ENCODE measurements at places on chromosomes 3 and 15.
A peak's percentile ranks its signal among the peaks of the same experiment; 100 is the strongest.

DNA sequence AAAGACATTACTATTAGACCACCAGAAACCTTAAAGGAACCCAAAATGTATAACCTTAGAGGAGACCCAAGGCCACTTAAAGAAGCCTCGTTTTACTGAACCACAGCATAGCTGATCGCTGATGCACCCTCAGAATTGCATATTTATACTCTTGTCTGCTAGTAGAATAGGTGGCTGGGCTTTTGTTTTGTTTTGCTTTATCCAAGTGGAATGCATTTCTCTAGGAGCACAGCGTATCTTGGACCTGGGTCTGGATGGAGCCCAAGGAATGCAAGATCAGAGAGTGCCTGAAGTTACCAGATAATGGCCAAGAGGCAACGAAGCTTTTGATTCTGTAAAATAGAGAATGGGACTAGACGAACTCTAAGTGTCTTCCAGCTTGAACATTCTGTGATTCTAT lies 129.2 kb upstream of the COL8A1 start:
- no peak for DNase-seq

DNA sequence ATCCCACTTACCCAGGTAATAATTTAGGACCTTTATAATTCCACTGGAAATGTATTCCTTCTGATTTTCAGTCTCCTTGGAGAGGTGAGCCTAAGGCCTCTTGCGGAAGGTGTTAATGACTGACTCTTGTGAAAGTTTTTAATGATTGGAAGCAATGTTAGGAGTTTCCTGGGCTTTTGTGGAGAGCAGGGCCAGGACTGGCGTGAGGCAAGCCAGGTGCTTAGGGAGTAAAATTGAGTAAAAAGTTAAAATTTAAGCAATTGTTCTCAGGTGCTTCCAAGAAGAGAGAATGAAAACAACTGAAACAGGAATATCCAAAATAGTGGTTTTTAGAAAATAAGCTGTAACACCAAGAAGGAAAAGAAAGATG lies 130.6 kb upstream of the TGFBR2 start:
- DNase-seq: no peak

DNA sequence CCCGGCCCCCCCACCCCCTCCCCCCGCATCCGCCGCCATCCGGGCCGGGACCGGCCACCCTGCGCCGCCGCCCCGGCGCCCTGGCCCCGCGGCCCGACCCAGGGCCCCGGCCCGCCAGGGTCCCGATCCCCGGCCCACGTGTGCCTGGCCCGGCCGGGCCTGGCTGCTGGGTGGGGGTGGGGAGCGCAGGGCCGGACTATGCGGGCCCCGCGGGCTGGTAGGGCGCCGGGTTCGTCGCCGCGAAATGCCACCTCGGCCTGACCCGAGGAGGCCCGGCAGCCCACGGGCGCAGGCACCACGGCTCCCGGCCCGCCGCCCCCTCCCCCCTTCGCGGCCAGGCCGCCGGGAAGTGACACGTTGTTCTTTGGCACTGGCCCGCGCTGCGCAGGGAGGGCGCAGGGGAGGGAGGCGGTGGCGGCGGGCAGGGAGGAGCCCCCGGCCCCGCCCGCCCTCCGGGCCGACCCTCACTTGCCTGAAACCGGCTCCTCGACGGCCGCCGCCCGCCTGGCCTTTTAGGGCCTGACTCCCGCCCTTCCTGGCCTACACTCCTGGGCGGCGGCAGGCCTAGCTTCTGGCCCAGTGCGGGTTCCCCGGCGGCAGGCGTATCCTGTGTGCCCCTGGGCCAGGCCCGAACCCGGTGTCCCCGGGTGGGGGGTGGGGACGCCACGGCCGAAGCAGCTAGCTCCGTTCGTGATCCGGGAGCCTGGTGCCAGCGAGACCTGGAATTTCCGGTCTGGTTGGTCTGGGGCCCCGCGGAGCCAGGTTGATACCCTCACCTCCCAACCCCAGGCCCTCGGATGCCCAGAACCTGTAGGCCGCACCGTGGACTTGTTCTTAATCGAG lies 515 bp downstream of the EIF4G1 start:
- peak; percentile 49 for DNase-seq

GRCh38 chr15:96355568-96356187 lies 25.2 kb downstream of the NR2F2 start:
- no peak for DNase-seq

GRCh38 chr3:156371701-156372100 lies 183.2 kb downstream of the SSR3 start:
- DNase-seq: no peak

DNA sequence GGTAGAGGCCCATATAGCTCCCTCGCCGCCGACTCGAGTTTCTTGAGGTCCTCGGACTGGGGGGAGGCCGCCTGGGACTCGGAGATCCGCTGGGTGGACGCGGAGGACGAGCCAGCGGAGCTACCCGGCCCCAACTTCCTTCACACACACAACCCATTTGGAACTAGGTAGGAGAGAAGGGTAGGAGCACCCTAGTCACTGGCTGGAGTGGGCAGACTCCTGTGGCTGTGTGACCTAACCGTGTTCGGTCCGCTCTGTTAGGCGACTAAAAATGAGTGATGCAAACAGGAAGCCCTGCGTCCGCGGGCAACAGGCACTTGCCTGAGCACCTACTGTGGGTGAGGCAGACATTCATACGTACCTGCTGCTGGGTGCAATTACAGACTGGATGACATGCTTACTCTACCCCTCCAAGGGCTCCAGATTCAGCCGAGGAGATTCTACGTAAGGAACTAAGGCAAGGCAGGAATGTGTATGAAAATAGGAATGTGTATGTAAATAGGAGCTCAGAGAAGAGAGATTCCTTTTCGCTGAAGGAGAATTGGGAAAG lies 4.6 kb upstream of the SIN3A start:
- no peak for DNase-seq

- DNase-seq: no peak
These were observed 189.6 kb upstream of the MLF1 start for GRCh38 chr3:158381262-158381868.

DNA sequence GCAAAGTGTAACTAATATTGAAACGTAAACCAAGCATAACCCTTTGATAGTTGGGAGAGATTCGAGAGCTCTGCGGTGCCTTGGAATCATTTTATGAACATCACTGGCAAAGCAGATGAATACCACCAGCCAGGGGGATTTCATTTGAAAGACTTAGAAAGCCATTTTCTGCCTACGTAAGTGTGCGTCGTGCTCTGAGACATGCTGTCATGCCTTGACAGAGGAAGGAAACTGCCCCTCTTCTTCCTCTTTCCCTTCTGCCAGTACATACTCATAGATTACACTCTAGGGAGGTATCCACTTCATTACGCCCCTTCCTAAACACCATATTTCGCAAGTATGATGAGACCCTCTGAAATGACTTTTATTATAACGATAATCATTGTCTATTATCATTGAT lies 3.3 kb upstream of the MTHFS start:
- DNase-seq: peak; percentile 69

DNA sequence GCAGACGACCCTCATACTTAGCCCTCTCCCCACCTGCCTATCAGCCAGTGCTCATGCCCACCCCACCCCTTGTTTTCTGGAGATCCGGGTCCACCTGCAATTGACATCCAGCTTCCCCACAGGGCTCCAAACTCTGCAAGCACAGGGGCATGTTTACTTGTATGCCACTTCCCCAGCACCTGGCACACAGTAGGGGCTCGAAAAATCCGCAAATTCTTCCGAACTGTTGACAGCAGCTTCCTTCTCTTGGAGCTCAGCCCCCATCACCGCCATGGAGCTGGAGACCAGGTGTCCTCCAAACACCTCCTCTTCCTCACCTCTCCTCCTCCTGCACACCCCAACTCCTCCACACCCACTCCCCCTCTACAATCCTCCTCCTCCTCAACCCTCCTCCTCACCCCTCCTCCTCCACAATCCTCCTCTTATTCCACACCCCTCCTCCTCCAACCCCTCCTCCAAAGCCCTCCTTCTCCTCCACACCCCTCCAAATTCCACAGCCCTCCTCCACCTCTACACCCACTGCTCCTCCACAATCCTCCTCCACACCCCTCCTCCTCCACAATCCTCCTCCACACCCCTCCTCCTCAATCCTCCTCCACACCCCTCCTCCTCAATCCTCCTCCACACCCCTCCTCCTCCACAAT lies 70.4 kb upstream of the BLM start:
- no peak for DNase-seq

DNA sequence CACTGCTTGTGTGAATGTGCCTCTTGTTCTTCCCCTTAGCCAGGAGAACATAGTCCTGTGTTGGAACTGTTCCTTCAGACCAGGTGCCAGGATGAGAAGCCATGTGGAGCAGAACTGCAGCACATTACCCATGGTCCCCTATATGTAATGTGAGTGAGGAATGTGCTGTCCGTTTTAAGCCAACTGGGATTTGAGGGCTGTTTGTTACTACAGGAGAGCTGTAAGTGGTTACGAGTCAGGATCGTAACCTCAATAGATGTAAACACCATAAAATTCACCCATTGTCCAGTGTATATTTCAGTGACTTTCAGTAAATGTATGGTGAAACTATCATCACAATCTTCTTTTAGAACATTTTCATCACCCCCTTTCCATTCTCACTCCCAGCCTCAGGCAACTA lies 10.1 kb upstream of the SCAP start:
- no peak for DNase-seq

GRCh38 chr3:20013396-20013795 lies 1.3 kb upstream of the PP2D1 start:
- DNase-seq: no peak

- DNase-seq: no peak
These were observed 654.1 kb downstream of the EDEM1 start for GRCh38 chr3:5841599-5841998.

DNA sequence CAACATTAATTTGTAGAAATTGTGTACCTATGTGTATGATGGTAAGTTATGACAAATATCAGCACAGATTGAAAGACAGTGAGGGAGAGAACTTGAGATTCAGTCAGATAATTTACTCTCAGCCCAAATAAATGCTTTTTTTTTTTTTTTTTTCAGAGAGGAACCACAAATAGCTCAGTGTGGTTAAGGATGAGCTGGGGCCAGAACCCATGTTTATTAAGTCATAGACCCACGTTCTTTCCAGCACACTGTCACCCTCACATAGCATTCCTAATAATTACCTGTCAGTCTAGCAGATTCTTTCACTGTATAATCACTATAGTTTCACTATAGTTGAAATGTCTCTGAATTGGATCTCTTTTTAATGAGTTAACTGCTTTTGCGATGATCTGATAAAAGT lies 246.1 kb downstream of the ZIC1 start:
- no peak for DNase-seq

- no peak for DNase-seq
These were observed 35.4 kb upstream of the SPRED1 start for GRCh38 chr15:38217191-38217595.

- no peak for DNase-seq
These were observed 3.7 kb upstream of the PLXNB1 start for GRCh38 chr3:48433472-48434118.
